ENCODE measurements at places on chromosomes 2 and 18. TPM values are rescaled to one million over a fixed set of nuclear protein-coding genes. Genes with fewer than 3 reads are reported as not detected.
A peak's percentile ranks its signal among the peaks of the same experiment; 100 is the strongest.

The SH3RF3 gene
- total RNA-seq, result 2.1 TPM

The ZNF2 gene
- total RNA-seq, result 4.5 TPM

GRCh38 chr18:28189400-28190239 lies 12.7 kb upstream of the CDH2 start:
- H3K4me1 ChIP-seq, result no peaks in the 10 kb centered on the region
- no peaks in the 10 kb centered on the region for H3K27me3 ChIP-seq

- H3K27me3 ChIP-seq, result no peaks in the 10 kb centered on the region
- H3K27ac ChIP-seq, result no peak overlapping the region
- no peaks in the 10 kb centered on the region for H3K4me1 ChIP-seq
- no peak overlapping the region for H3K4me3 ChIP-seq
Measured at GRCh38 chr2:105509269-105510086, 110.6 kb upstream of the FHL2 start.

DNA sequence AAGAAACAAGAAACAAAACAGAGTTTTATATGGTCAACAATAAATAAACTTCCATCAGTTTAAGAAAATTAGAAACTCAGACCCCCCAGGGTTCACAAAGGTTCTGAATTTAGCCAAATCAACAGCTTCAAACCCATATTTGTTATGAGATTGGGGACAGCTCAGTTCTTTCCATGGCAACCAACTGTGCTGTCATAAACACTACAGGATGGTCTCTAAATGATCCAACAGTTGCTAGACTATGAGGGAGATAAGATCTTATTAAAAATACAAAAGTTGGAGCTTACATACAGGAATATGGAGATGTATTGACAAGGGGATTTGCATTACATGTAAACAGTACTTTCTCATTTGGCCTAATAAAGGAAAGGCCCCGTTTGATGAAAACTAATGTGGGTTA lies 154.6 kb upstream of the CTAGE1 start:
- H3K27ac ChIP-seq, result no peak overlapping the region
- no peak for DNase-seq
- no peak overlapping the region for H3K4me3 ChIP-seq
- no peaks in the 10 kb centered on the region for H3K27me3 ChIP-seq
- H3K36me3 ChIP-seq, result no peaks in the 10 kb centered on the region
- no peaks in the 10 kb centered on the region for H3K4me1 ChIP-seq

DNA sequence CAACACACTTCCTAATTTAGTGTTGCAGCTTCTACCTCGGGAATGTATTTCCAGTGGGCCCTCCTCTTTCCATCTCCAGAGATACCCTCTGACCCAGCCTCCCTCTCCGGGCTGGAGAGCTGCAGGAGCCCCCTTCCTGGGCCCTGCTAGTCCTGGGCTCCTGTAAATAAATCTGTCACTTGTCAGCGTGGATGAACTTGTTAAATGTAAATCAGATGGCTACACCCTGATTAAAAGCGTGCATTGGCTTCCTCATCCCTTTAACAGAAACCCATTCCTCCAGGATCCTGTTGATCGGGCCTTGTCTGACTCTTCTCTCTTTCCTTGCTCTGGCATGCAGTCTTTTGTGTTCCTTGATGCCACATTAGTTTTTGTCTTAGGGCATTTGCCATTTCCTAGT lies 2.4 kb downstream of the ZNF236 start:
- H3K27ac ChIP-seq, result no peak overlapping the region
- H3K4me3 ChIP-seq, result no peak overlapping the region
- H3K27me3 ChIP-seq, result no peaks in the 10 kb centered on the region
- H3K36me3 ChIP-seq, result no peaks in the 10 kb centered on the region

DNA sequence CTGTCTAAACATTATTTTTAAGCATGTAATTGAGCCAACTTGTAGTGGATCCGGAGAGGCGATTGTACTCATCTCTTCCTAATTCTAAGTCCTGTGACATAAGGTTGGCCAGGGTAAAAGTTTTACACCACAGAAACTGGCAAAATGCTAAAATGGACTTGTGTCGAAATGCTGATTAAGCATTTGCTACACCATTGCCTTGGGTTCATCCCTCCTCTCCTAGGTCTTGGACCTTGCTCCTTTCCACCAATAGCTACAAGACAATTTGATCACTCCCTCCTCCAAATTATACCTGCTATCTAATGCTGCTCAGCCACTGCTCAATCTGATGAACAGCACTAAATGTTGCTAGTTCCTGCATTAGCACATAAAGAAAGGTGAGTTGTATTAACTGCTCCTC lies 132.7 kb upstream of the EPC2 start:
- no peak overlapping the region for H3K27ac ChIP-seq
- no peak for DNase-seq
- no peak overlapping the region for H3K4me3 ChIP-seq
- no peaks in the 10 kb centered on the region for H3K27me3 ChIP-seq
- H3K36me3 ChIP-seq, result no peaks in the 10 kb centered on the region

DNA sequence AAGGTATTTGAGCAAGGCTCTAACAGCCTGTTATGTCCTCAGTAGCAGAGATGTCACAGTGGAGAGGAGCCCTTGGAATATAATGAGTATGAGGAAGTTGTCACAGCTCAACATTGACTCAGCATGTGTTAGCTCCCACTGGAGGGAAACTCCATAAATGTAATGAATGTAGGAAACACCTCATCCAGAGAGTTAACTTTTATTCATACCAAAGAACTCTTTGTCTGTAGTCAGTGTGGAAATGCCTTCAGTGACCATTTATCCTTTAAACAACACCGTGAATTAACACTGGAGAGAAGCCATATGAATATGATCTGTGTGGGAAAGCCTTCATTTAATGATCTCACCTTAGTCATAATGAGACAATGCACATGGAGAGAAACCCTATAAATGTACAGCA lies 59.7 kb downstream of the CYP1B1 start:
- H3K27me3 ChIP-seq, result no peaks in the 10 kb centered on the region
- no peak overlapping the region for H3K4me3 ChIP-seq
- no peaks in the 10 kb centered on the region for H3K36me3 ChIP-seq
- H3K27ac ChIP-seq, result no peak overlapping the region

DNA sequence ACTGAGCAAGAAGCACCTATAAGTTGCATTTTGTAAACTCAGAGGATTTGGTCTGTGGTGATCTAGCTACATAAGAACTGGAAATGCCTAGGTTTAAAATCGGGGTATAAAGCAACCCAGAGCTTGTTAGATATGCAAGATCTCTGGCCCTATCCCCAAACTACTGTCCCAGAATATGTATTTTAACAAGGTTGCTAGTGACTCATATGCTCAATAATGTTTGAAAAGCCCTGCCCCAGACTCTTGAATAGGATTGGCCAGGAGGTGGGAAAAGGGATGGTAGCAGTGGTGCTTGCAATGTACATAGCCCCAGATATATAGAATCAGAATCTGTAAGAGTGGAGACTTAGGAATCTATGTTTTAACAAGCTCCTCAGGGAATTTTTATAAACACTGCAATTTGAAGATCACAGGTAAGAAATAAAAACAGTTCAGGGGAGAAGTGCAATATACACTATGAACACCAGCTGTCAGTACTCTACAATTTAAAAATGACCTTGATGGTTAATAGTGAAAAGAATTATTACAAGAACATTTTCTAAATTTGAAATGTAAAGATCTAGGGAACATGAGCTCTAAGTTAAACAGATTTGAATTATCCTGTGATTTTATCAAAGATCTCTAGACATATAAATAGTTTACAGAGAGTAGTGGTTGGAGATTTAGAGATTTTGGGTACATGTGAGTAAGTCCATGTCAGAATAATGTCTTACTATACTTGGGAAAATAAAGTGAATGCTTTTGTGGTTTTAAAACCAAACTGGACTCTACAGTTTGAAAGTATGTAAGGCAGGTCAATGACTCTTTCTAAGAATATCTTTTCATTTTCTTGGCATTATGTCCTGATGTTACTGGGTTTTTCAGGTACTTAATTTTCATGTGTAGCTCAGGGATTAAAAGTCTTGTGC lies 7.7 kb upstream of the MMADHC start:
- peaks cover 7% of the 10 kb centered on the region for H3K4me1 ChIP-seq
- no peaks in the 10 kb centered on the region for H3K27me3 ChIP-seq
- DNase-seq, result no peak
- H3K36me3 ChIP-seq, result no peaks in the 10 kb centered on the region
- H3K4me3 ChIP-seq, result no peak overlapping the region

DNA sequence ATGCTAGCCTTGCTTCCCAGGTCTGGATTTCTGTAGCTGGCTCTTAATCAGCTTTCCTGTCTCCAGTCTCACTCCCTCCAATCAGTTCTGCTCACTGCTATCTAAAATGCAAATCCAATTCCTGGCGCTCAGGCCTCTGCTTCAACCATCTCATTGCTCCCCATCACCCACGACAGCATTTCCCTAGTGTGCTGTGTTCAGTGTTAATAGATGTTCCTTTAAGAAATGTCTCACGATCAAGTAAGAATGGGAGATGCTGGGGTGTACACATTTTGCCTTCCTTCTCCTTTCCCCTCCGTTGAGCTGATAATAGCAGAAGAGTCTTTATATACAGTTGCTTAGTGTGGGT lies 1.6 kb upstream of the PUM2 start:
- H3K27me3 ChIP-seq, result no peaks in the 10 kb centered on the region
- peak; percentile 31 for DNase-seq
- H3K4me1 ChIP-seq, result peaks cover 37% of the 10 kb centered on the region
